ENCODE measurements at places on chromosomes 1 and 21. TPM values are rescaled to one million over a fixed set of nuclear protein-coding genes. Genes with fewer than 3 reads are reported as not detected.

The GCSAML gene
- total RNA-seq = 1.7 TPM

DNA sequence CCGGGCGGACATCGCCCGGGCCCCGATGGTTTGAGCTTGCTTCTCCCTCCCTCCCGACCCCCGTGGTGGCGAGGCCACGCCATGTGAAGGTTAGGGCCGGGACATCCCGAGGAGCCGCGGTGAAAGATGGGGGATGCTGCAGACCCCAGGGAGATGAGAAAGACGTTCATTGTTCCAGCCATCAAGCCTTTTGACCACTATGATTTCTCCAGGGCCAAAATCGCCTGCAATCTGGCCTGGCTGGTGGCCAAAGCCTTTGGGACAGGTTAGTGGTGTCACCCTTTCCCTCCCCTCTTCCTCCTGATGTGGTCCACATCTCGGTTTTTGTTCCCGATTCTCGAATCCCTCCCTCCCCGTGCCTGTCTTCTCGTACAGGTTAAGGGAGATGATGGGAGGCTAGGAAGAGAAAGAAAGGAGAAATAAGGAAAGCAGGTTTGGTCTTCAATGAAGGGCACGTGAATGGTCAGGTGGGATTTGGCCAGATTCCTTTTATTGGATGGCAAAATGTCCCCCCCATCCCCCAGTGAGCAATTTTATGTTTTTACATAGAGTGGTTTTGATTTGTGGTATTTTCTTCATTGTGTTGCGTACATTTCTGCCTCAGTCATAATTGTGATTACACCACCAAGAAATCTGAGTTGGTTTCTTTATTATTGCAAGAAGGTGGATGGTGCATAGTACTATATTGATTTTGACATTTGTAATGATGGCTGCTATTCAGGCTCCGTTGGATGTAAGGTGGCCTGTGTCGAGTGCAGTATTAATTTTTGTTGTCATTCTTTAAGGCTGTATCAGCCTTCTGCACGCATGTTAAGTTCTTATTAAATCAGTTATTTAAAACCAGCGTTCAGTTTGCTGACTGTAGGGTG lies 1.2 kb downstream of the CAMSAP2 start:
- DNase-seq = no peak

GRCh38 chr1:176220100-176220689 lies 13.1 kb upstream of the COP1 start:
- DNase-seq = no peak

The SPRR2E gene
- total RNA-seq = not detected

DNA sequence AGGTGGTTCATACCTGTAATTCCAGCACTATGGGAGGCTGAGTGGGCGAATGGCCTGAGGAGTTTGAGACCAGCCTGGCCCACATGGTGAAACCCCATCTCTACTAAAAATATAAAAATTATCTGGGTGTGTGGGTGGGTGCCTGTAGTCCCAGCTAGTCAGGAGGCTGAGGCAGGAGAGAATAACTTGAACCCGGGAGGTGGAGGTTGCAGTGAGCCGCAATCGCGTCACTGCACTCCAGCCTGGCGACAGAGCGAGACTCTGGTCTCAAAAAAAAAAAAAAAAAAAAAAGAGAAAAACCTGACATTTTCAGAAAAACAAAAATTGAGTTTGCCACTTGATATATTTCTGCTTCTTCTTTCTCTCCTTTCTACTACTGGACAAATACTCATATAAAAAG lies 24.3 kb downstream of the CA6 start:
- DNase-seq = no peak

The KCNJ9 gene
- not detected for total RNA-seq

DNA sequence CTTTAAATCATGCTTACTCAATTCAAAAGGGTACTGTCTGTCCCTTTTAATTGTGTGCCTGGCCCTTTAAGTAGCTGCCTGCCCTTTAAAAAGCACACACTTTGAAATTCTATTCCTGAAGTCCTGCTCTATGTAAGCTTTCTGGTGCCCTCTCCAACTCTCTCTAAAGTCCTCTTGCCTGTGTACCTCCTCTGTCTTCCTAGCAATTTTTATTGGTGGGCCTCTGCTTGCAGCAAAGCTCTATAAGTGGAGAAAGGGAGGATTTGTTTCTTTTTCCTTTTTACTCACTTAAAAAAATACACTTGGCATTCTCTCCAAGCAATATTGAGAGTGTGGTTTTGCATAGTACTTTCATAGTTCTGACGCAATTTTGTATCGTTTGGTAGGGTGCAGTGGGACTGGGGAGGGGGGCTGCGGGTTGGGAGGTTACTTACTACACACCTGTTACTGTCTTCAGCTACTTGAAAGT lies 135.4 kb downstream of the LMO4 start:
- no peak for DNase-seq

GRCh38 chr1:174956086-174956485 lies 43.7 kb upstream of the CACYBP start:
- DNase-seq = no peak

The SERTAD4 gene
- not detected for total RNA-seq

The PRAMEF4 gene
- total RNA-seq = not detected

- DNase-seq = no peak
Measured at GRCh38 chr21:43362915-43363314, 64.0 kb downstream of the SIK1 start.

GRCh38 chr1:21239221-21239620 lies 51.0 kb downstream of the ECE1 start:
- no peak for DNase-seq

GRCh38 chr1:182676274-182676673 lies 8.1 kb downstream of the RGS8 start:
- no peak for DNase-seq

- DNase-seq = no peak
Measured at GRCh38 chr1:16250524-16251251, 13.7 kb upstream of the CPLANE2 start.

- DNase-seq = no peak
Measured at GRCh38 chr1:39384305-39384704, 107.1 kb upstream of the BMP8A start.

The KANK4 gene
- not detected for total RNA-seq

GRCh38 chr1:155199792-155200191 lies 7.9 kb downstream of the THBS3 start:
- DNase-seq = no peak

The CDK11B gene
- 43.9 TPM for total RNA-seq

The TNFRSF8 gene
- 0.34 TPM for total RNA-seq

DNA sequence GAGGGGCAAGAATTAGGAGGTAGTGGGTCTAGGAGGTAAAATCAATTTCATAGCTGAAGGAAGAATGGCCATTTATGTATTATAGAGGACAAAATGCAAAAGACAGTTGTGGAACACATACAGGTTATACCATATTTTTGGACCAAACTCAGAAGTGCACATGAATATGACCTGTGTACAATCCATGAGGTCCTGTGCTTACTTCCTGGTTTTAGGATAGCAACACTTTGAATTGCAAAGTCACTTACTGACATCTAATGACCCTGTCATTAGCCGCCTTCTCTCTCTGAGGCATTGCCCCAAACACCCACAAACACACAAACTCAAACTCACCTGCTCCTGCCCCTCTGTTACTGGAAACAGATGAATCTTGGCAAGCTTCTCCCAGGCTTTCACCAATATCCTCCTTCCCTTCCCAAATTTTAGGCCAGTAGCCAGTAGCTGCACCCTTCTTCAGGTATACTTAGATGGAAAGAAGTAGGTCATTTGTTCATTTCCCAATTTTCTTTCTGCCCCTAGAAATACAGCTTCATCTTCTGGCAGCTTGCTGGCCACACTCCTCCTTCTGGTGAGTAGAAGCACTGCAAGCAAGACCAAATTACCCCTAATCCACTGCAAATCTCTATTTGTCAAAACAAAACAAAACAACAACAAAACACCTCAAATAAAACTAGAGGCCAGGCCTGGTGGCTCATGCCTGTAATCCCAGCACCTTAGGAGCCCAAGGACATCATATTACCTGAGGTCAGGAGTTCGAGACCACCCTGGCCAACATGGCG lies 13.7 kb upstream of the RPL5 start:
- no peak for DNase-seq

GRCh38 chr1:89260566-89261255 lies 11.9 kb downstream of the GBP5 start:
- no peak for DNase-seq

The E2F2 gene
- total RNA-seq = 5.4 TPM

DNA sequence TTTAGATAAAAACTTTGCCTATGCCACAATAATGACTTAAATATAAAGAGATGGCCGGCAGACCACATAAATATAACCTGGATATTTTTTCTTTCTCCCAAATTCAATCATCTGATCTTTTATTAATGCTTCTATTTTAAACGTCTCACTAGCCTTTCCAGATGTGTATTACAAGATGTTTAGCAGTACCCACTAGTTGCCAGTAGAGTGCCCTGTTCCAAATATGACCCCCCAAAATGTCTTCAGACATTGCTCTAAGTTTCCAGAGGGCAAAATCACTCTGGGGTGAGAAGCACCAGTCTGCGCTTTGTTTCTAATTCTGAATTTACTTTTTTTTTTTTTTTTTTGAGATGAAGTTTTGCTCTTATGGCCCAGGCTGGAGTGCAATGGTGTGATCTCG lies 268.1 kb downstream of the GRIK1 start:
- no peak for DNase-seq

DNA sequence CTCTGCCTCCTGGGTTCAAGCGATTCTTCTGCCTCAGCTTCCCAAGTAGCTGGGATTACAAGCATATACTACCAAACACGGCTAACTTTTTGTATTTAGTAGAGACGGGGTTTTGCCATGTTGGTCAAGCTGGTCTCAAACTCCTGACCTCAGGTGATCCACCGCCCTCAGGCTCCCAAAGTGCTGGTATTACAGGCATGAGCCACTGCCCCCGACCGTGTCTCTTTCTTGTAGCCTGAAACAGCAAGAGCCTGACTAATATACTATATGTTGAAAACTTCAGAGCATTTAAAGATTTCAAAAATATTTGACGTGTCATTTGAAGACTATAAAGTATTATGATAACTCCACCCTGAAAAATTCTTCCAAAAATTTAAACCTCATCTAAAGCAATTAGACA lies 71.7 kb upstream of the ZNF648 start:
- no peak for DNase-seq

GRCh38 chr1:33586106-33586505 lies 113.7 kb downstream of the ZSCAN20 start:
- DNase-seq = no peak

DNA sequence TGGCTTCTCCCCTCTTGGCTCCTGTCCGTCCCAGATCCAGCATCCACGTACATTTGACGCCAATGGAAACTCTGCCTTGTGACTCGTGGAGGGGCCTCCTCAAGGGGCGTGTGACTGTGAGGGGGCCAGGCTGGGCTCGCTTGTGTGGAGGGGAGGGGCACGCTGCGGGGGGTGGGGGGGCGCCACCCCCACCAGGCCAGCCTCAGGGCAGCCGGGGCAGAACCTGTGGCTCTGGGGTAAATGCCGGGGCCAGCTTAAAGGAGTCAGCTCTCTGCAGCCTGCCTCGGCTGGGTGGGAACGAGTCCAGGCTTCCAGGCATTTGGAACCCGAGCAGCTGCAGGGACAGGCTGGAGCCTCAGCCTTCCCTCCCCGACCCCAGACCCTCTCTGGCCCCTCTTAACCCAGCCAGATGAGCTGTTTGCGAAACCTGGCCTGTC lies 94.1 kb downstream of the SIK1 start:
- DNase-seq = no peak

DNA sequence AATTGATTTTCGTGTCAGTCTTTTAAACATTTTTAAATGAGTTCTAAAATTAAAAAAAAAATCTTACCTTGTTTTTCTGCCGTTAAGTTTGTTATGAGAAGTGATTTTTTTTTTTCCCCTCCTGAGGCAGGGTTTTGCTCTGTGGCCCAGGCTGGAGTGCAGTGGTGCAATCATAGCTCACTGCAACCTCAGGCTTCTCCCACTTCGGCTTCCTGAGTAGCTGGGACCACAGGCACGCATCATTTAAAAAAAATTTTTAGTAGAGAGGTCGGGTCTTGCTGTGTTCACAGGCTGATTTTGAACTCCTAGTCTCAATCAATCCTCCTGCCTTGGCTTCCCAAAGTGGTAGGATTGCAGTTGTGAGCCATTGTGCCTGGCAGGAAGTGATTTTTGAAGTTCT lies 41.1 kb downstream of the MTR start:
- DNase-seq = no peak

GRCh38 chr1:234925440-234926263 lies 203.0 kb downstream of the TOMM20 start:
- no peak for DNase-seq

The PTGFRN gene
- total RNA-seq = 1.3 TPM

DNA sequence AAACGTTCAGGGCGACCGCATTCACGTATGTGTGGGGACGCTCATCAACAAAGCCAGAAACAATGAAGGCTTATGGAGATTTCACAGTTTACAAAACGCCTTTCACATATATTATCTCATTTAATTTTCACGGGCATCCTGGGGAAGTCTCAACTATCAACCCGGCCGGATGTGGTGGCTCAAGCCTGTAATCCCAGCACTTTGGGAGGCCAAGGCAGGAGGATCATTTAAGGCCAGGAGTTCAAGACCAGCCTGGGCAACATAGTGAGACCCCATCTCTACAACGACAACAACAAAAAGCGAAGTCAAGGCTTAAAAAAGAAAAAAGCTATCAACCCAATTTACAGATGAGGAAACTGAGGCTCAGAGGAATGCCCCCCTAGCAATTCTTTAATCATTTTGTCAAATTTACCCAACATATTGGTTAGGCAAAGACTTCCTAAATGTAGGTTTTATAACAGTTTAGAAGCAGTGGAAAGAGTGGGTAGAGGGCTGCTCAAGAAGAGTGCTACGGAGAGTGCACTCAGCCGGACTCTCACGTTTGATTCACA lies 28.3 kb downstream of the SLC66A1 start:
- no peak for DNase-seq

GRCh38 chr1:154129391-154129970 lies 25.4 kb downstream of the NUP210L start:
- no peak for DNase-seq

GRCh38 chr21:15455819-15456462 lies 273.8 kb upstream of the USP25 start:
- no peak for DNase-seq

The CD1B gene
- not detected for total RNA-seq

GRCh38 chr1:71843012-71843411 lies 439.3 kb downstream of the NEGR1 start:
- DNase-seq = no peak

GRCh38 chr1:226424221-226425003 lies 16.5 kb upstream of the PARP1 start:
- no peak for DNase-seq
